ENCODE measurements at places on chromosomes 11 and 22. TPM values are rescaled to one million over a fixed set of nuclear protein-coding genes. Genes with fewer than 3 reads are reported as not detected.

SPON1 gene
- 14.9 TPM for polyA plus RNA-seq

MAPK8IP2 gene
- polyA plus RNA-seq, result 0.35 TPM

SLC22A9 gene
- polyA plus RNA-seq, result not detected

SIDT2 gene
- 16.1 TPM for polyA plus RNA-seq

LRRC10B gene
- polyA plus RNA-seq, result 0.65 TPM

TMEM258 gene
- polyA plus RNA-seq, result 241 TPM

CASP5 gene
- not detected for polyA plus RNA-seq

A4GALT gene
- polyA plus RNA-seq, result 20.2 TPM

SLC6A5 gene
- not detected for polyA plus RNA-seq

IGSF9B gene
- polyA plus RNA-seq, result 1.7 TPM

MGAT3 gene
- polyA plus RNA-seq, result 12.3 TPM

PANX1 gene
- polyA plus RNA-seq, result 7.3 TPM

LMNTD2 gene
- polyA plus RNA-seq, result 18.4 TPM

WNT11 gene
- polyA plus RNA-seq, result 87.9 TPM

APOBEC3C gene
- 84.0 TPM for polyA plus RNA-seq

WT1 gene
- polyA plus RNA-seq, result 3.0 TPM

MRPL21 gene
- 220 TPM for polyA plus RNA-seq

APOL2 gene
- 8.7 TPM for polyA plus RNA-seq

CHADL gene
- polyA plus RNA-seq, result 0.49 TPM

OR5M3 gene
- polyA plus RNA-seq, result not detected

OR52N4 gene
- polyA plus RNA-seq, result not detected

PACSIN3 gene
- 116 TPM for polyA plus RNA-seq

RCOR2 gene
- 41.0 TPM for polyA plus RNA-seq

MTFP1 gene
- 64.8 TPM for polyA plus RNA-seq

RAG1 gene
- 1.3 TPM for polyA plus RNA-seq

PHLDA2 gene
- polyA plus RNA-seq, result 0.73 TPM

KCNK4 gene
- not detected for polyA plus RNA-seq

ACCS gene
- 14.7 TPM for polyA plus RNA-seq

FGF19 gene
- not detected for polyA plus RNA-seq

KCNJ1 gene
- not detected for polyA plus RNA-seq
